ENCODE measurements at places on chromosomes 13 and 19.

GRCh38 chr13:43911278-43911677 lies 31.6 kb downstream of the LACC1 start:
- DNase-seq: no peak

GRCh38 chr13:25463496-25463895 lies 91.7 kb downstream of the ATP8A2 start:
- no peak for DNase-seq

GRCh38 chr13:111906816-111907215 lies 160.1 kb upstream of the SOX1 start:
- no peak for DNase-seq

DNA sequence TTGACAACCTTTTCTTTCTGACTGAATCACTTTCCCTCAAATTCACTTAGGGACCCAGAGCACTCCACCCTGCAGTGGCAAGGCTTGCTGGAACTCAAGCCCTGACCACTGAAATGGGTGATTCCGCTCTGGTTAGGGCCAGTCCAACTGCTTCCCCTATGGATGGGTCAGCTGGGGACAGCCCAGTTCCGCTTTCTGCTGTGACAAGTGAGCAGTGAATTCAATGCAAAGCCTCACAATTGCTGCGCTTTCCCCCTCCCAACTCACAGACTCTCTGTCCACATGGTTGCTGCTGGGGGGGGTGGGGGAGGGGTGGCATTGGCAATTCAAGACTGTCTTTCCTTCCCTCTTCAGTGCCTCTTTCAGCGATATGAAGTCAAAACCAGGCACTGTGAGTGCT lies 18.7 kb downstream of the CD70 start:
- no peak for DNase-seq

DNA sequence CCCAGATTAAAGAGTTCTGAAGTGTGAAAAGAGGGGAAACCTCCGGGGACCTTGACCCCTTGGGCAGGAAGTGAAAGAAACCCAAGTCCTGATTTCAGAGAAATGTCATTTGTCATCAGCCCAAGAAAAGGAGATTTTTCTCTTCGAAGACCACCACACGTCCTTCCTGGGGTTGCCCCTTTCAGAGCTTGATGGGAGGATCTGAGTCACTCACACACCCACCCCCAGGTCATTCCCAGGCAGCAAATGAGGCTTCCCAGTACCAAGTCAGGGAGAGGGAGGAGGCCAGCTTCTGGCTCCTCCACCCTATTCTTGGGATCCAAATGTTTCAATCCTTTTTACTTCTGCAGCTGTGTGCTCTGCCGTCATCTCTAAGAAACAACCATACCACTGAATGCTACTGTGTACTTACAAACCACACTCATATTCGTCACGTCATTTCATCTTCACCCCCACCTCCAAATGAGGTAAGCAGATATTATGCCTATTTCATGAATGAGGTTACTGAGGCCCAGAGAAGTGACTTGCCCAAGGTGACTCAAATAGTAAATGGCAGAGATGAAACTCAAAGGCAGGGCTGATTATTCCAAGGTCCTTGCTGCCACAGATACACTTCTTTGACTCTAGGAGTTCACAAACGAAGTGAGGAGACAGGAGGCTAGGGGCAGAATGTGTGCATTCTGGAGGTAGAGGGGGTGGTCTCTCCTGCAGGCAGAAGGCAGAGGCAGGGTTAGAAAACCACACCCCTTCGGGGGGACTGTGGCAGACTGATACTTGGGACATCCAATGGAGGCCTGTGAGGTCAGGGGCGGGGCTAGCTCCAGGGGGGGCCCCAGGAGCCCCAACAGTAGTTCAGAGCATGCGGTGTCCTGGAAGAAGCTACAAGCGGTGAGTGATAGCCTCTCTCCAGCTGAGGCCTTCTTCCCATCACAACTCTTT lies 5.0 kb upstream of the KMT2B start:
- no peak for DNase-seq

DNA sequence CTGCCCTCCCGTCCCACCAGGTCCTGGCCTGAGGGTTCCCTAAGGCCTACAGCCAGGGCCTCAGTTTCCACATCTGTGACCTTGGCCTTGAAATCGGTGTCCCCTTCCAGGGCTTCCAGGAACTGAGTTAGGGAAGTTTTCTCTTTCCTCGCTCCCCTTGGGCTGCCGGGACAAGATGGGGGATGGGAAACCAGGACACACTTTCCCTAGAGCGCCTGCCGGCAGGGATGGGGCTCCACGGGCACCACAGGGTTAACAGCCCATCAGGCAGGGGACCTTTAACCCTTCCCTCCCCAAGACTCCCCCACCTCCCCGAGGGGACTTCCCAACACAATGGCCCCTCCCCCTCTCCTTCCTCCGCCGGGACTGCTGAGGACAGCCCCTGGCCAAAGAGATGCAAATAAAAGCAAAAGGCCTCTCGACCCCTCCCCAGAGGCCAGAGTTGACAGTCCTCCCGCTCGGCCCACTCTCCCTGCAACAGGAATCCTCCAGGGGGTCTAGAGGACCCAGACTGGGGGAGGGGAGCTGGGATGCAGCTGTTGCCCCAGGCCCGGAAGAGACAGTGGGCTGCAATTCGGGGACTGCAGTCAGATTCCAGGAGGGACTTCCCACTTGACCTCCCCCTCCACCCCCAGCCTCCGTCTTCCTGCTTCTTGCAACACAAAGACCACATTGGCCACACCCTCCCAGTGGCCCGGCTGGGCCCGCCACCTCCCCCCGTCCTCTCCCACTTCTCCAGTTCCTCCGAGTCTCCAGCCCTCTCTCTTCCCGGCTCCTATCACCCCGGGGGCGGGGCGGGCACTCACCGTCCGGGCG lies 3.4 kb downstream of the BBC3 start:
- peak; percentile 70 for DNase-seq

DNA sequence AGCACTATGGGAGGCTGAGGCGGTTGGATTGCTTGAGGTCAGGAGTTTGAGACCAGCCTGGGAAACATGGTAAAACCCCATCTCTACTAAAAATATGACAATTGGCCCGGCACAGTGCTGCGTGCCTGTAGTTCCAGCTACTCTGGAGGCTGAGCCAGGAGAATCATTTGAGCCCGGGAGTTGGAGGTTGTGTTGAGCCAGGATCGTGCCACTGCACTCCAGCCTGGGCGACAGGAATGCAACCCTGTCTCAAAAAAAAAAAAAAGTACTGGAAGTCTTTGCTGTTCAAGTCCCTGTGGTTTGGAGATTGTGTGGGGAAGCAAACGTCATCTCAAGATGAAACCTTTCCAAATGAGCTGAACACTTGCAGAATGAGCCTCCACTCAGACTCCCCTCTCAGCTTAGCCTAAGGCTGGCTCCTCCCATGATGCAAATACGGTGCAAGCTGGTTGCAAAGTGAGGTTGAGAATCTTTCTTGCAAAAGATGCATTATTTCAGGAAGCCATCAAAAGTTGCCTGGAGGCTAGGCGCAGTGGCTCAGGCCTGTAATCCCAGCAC lies 46.2 kb downstream of the MYO9B start:
- peak; percentile 44 for DNase-seq

GRCh38 chr13:50357586-50358118 lies 342.4 kb downstream of the KCNRG start:
- DNase-seq: peak; percentile 28

- no peak for DNase-seq
Measured at GRCh38 chr19:48390188-48391099, 907 bp downstream of the KDELR1 start.

GRCh38 chr19:1104311-1105007 lies 665 bp downstream of the GPX4 start:
- no peak for DNase-seq

All from BJ (cell line).